SW 1271 (cell line): ENCODE measurements at places on chromosomes 4 and X.

- no peak for DNase-seq
These were observed 78.8 kb upstream of the FAT4 start for GRCh38 chr4:125235971-125236370.

DNA sequence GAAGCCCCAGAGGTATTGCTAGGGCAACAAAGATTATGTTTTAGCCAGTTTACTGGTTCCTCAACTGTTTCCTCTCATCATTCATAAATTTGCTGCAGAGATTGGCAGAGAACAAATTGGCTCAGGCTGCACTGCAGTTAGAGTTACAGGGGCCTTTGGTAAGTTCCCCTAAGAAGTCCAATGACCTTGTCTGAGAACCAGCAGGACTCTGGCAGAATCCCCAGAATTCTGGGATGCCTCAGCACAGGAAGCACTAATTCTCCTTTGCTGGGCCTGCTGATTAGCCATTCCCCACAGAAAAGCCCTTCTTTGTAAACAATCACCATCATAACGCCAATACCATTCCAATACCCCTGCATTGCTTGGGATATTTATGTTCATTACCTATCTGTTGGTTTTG, 151.3 kb downstream of the USP46 start:
- no peak for DNase-seq

DNA sequence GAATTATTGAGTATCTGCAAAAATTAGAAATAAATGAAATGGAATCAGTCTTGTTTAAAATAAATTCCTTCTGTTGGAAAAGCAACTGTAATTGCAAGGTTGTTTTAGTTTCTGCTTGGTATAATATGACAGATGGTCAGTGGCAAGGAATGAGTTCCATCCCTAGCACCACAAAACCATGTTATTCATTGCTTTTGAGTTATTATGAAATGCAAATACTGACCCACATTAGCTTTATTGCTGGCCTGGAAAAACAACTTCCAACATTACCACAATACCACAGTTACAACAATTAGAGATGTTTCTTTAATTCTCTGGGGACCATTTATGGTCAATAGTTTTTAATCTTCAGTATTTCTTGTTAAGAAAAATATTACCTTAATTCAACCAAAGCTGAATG, 194.4 kb downstream of the TMA16 start:
- DNase-seq, result no peak

DNA sequence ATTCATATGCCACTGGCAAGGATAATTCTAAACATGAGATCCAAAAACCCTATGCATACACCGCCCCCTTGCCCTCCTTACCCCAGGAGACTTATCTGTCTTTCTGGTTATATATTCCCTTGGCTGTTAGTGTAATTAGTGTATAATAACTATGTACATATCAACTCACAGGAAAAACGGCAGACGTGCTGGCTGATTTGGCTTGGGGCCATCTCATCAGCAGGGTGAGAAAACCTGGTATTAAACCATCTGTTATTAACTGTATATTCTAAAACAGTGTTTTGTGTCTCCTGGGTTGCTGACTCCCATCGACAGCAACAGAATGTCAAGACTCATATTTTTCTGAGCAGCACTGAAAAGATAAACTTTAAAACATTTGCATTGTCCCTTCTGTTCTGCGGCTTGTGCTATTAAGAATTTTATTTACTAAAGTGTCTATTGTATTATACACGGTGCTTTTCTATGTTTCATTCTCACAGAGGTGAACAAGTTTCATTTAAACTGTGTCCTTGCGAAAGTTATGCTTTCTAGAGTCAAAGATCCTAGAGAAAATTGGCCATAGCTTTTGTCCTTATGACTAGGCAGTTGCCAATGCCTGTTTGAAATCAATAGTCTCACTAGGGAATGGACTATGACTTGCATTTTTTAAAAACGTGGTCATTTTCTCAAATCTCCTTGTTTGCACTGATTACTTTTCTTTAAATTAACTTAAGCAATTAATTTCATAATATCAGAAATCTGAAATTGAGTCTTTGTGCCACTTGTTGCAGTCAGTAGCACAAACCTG, 211.5 kb upstream of the MID1 start:
- no peak for DNase-seq

DNA sequence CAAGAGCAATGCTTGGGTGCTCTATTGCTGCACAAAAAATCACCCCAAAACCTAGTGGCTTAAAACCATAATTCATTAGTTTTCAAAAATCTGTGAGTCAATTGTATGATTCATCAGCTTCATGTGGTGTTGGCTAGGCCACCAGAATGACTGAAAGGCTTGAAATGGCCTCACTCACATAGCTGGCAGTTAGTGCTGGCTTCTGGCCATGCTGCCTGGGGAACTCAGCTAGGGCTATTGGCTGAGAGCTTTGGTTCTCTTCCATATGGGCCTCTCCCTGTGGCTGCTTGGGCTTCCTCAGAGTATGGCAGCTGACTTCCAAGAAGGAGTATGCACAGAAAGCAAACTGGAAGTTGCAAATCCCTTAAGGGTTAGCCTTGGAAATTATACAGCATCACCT, 3.1 kb upstream of the MTMR1 start:
- DNase-seq, result peak; percentile 47

DNA sequence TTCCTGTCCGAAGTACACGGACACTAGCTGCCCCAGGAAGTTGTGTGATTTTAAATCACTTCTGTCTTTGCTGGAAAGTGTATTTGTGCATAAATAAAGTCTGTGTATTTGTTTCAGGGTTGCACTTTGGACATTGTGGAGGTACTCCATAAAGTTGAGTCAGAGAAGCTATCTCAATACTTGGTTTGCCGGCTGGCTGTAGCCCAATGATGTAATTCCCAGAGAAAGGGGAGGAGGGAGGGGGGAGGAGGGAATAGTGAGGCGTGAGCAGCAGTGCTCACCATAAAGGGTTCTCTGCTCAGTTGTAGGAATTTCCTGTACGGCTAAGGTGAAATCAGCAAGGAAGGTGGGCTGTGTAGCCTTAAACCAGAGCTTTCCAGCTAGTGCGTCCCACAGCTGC, 7.5 kb downstream of the APEX2 start:
- no peak for DNase-seq

GRCh38 chr4:184198190-184198589, 19.5 kb downstream of the ENPP6 start:
- no peak for DNase-seq

DNA sequence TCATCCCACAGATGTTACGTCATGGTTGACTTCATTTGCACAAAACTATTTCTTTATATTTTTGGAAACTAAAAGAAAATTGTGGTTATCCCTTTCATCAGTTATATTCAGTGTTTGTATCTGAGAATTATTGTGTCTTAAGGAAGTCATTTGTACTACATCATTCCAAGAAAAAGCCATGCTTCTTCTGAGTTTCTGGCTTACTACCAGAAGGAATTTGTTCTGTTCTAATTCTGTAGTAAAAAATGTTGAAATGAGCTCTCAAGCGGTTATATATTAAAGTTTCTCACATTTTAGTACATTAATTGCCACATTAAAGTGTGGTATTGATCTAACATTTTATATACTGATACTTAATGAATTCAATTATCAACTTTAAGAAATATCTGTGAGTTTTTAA, 1844.5 kb downstream of the PCDH7 start:
- no peak for DNase-seq

DNA sequence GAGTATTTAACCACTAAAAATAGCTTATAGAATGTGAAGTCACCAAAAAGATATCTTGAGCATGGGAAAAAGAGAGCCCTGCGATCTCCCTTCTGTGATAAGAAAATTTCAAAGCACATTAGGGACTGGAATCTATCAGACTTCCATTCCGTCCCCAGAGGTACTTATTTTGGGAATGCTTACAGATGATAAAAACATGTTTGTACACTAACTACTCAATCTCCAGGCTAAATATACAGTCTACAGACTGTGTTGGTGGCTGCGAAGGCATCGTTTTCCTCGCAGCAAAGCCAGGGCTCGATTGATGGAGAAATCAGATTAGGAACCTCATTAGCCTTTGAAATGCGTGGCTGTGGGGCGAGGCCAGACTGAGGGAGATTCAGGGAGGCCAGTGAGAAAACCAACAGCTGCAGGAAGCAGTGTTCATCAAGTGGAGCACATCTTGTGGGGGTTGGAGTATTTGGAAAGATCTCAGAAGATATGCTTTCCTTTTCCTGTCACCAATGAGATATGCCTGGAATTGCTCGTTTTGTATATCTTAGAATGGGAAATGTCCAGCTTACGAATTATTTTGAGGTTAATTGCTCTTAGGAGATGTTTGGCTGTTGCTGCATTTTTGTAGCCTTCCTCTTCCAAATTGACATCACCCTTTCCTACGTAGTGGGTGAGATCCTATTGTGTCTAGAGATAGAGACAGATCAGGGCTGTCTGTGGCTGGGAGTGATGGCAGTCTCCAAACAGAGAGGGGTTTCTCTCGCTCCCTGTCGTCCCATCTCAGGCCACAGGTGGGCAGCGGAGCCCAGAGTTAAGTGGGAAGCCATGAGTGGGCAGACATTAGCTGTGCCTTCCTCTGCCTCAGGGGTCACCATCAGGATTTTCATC, 224.9 kb upstream of the FAT1 start:
- no peak for DNase-seq

GRCh38 chrX:132751063-132751690, 207.3 kb downstream of the HS6ST2 start:
- DNase-seq, result no peak

- no peak for DNase-seq
These were observed 460 bp upstream of the GEMIN8 start for GRCh38 chrX:14030174-14030530.

- DNase-seq, result no peak
These were observed 55.6 kb downstream of the SPATA18 start for GRCh38 chr4:52106660-52107059.

- no peak for DNase-seq
These were observed 105.6 kb upstream of the PGRMC2 start for GRCh38 chr4:128393101-128393704.

DNA sequence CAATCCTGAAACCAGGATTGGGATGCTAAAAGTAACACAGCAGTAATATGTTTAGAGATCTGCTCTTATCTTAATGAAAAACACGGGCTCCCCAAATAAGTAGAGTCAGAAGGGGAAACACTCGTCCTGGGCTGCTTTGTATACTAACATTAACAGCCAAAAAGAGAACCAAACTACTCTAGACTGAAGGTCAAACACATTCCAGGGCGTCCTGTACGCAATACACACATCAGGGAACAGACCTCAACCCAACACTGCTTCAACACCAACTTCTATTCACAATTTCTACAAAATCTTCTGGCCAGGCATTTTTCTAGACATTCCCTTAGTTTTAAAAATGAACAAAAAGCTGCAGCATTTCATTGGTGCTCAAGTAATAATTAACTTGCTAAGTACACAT, 21.4 kb downstream of the FAT1 start:
- no peak for DNase-seq

DNA sequence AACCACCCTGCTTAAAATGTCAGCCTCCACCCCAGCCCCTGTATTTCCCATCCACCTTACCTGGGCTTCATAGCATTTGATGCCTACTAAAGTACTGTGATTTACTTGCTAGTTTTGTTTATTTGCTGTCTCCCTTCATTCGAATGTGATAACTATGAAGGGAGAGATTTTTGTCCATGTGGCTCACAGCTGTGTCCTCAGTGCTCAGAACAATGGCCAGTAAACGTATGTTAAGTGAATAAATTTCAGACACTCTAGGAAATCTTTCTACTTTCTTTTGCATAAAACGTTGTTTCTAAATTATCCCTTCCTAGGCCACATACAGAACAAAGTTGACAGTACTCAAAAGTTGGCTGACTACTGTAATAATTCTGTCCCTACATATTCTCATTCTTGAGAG, 114.7 kb upstream of the OTUD4 start:
- no peak for DNase-seq

GRCh38 chrX:12701628-12702027, 89.6 kb upstream of the PRPS2 start:
- peak; percentile 34 for DNase-seq

DNA sequence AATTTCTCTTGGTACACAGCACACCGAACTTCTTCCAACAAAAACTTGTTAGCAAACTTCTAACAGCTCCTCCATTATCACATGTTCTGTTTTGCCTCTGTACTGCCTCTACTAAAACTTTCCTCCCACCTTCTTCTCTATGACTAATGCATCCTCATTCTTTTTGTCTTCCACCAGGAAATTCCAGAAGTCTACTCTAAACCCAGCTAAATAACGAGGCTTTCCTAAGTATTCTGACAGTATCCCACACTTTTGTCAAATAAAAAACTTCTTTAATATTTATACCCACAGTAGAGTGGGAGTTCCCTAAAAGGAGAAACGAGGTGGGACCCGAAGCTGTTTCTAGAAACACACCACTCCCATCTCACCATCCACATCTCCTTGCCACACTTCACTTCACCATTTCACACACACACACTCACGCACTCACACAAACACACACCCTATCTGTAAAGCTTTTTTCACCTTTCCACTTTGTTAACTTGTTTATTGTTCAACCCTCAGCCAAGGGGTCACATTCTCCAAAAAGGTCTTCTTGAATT, 280.3 kb downstream of the ARAP2 start:
- DNase-seq, result peak; percentile 2

- DNase-seq, result no peak
These were observed 347.6 kb downstream of the FAM47A start for GRCh38 chrX:33784548-33784947.

DNA sequence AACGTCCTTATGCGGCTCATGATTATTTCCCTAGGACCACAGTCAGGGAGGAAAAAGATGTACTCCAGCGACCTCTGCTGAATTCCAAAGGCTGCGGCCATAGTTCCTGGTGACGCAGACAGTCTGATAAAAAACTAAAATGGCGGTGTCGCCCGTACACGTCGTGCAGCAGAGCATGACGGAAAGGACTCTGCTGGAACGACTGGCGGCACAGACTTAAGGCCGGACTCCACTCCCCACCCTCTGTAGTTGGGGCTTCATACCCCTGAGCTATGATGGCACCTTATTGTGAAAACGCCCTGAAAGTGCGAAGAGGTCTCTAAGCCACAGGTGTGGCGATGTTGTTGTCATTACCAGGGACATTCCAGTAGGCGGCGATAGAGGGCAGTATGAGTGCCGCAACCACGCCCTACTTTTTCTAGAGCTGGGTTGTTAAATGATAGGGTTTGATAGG, 90.0 kb upstream of the EDA2R start:
- no peak for DNase-seq

GRCh38 chr4:80948141-80948540, 82.4 kb upstream of the BMP3 start:
- DNase-seq, result no peak

DNA sequence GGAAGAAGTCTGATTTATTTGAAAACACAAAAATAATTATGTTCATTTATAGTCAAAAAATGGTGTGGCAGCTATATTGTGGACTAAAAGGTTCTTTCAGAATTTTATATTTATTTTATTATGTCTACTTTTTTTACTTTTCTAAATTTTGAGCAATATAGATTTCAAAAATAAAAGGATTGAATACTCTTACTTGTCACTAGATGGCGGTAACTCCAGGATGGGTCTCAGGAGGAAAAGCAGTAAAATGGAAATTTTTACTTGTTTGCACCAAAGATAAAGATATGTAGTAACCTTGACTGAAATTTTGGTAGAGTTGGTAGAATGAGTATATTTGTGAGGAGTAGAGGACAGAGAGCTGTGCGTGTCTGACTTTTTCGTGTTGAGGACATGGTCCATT, 14.5 kb upstream of the DACH2 start:
- DNase-seq, result no peak
